ENCODE measurements at places on chromosomes 1 and 21.

DNA sequence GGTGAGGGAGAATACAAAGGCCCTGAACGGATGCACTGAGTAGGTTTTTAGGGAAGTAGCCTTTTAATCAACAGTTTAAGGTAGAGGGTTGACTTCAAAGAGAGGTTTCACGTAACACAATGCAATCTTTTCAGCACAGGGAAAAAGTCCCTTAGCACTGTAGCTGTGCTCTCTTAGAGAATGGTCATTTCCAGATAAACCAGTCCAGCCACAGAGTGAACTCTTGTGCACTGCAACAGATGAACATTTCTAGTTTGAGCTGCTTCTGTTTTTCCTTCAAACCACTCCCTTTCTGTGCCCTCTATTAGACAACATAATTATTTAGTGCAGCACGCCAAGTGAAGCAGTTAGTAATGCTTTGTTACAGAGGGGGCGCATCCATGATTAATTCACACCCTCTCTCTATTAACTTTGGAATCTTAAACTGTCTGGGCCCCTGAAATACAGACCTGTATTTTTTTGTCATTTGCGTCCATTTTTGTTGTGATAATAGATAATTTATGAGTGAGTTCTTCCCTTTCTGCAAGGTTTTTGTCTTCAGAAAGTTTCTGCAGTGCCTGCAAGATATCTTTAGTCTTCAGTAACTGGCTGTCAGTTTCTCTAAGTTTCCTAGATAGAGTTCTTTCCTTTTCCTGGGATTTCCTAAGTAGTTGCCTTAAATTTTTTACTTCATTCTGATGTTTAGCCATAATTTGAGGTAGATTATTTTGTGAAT is 22.9 kb downstream of the LCA5L start:
- no peak for DNase-seq

DNA sequence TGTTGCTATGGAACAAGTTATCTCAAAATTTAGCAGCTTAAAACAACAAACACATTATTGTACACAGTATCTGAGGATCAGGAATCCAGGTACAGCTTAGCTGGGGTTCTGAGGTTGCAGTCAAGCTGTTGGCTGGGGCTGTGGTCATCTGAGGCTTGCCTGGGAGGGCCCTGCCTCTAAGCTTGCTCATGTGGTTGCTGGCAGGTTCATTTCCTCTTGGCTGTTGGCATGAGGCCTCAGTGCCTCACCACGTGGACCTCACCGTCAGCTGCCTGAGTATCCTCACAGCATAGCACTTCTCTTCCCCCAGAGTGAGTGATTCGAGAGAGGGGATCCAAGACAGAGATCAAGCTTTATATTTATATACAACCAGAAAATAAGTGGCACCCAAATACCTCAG is 18.6 kb downstream of the NTPCR start:
- no peak for DNase-seq

DNA sequence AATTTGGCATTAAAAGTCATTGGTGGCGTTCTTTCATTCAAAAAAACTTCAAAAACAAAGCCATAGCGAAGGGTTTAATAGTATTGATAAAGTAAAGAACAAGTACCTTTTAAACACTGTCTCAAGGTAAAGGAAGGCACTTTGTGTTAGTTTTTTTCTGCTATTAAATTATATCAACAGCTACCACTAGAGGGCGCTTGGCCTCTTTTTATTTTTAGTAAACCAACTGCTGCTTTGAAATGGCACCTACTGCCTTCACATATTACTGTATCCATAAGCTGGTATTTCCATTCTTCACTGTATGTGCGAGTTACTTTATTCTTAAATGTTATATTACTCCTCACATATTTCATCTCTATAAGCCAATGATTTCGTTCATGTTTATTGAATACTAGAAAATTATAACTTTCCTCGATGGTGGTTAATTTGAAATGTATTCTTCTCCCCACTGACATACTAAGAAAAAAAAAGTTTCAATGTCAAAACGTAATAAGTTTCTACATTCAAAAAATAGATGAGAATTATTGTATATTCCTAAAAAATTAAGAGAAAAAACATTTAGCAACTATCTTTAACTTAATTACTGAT is 125.7 kb upstream of the CXADR start:
- DNase-seq = no peak

GRCh38 chr1:47219590-47220220 is 12.3 kb downstream of the TAL1 start:
- no peak for DNase-seq

GRCh38 chr1:104906141-104906540 is 1156.4 kb downstream of the AMY1C start:
- DNase-seq = no peak

DNA sequence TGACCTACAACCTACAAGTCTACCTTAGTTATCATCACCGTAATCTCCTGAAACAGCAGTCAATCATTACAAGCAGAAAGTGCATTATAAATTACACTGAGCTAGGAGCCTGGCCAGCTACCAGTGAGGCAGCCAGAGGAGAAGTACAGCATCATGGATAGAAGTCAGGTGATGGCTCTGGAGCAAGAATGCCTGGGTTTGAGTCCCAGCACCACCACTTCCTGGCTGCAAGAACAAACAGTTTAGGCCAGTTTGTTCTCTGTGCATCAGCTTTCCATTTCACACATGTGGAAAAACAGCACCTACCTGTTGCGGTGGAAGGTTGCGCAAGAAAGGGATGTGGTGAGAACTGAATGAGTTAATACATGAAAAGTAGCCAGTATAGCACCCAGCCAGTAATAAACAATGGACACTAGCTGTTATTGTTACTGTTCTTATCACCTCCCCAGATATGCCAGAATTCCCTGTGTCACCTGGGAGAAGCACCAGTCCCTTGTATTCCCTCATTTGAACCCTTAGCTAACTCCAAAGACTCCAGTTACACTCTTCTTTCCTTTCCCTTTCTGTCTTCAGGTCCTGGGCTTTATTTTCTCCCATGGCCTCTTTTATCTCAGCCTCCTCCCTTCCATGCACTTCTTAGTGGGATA is 9.0 kb downstream of the CREG1 start:
- no peak for DNase-seq

DNA sequence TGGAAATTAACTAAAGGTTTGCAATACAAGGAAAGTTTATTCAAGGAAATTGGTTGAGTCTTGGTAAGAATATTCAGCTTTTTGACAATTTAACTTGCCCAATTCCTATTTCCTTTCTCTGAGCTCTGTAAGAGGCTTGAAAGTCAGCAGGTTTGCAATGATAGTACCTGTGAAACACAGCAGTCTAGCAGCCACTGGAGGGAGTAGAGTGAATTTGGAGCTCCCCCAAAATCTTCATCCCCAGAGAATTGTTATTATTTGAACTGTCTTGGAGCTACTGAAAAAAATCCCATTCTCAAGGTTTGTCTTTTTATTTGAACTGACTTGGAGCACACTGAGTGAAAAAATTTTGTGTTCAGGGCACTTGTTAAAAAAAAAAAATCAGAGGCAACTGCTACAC is 654.2 kb upstream of the PKN2 start:
- DNase-seq = no peak

All from left forelimb (tissue), 1 donor.